Cerebellar cortex (tissue), 1 donor: ENCODE measurements at places on chromosomes 3 and 15.

DNA sequence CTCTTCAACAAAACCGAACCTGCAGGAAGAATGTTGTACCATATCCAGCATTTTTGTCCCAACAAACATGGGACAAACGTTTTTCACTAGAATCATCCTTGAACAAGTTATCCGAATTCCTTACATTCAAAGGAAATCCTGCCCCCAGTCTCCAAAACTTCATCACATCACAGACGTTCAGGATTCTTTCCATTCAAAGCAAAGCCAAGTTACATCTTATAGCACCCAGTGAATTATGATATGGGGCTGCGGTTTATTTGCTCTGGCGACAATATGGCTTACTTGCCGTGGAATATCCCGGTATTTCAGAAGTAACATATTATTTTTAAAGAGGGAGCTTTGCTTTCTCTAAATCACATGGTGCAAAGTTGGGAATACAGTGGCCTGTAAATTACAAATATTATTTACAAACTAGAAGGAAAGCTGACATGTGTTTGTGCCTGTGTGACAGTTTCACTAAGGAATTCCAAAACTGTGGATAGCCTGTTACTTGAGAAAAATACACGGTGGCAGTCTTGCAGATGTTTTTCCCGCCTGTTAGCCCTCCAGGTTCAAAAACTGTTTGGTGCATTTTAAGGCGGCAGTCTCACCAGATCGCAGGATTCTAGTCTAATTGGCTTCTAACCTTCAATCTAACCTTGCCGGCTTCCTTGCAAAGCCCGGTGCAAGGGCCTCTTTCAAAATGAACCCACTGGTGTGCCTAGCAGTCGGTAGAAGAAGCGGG, 736 bp upstream of the MBNL1 start:
- no peak for DNase-seq

GRCh38 chr15:80940851-80941250, 48.8 kb downstream of the MESD start:
- DNase-seq, result no peak

GRCh38 chr3:129732200-129732876, 125.9 kb upstream of the PLXND1 start:
- no peak for DNase-seq

GRCh38 chr3:164004205-164004604, 1074.1 kb downstream of the SI start:
- DNase-seq, result no peak

- DNase-seq, result no peak
Measured at GRCh38 chr15:59259137-59259943, 52.7 kb downstream of the LDHAL6B start.

- no peak for DNase-seq
Measured at GRCh38 chr3:15805756-15806266, 8.0 kb upstream of the ANKRD28 start.

DNA sequence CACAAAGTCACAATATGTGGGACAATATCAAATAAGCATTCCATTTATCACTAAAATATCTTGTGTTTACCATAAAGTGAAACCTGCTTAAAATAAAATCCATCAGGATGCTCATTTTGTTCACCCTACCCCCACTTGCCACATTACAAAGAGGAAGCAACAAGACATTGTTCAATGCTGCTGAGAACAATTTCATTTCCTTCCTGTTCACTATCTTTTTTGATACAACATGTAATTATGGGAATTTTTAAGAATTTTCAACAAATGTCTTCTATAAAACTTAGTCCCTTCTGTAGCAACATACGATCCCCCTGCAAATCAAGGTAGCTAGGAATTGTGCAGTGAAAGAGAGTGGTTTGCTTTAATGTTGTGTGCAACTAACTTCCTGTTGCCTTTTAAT, 34.9 kb upstream of the GPR160 start:
- no peak for DNase-seq

DNA sequence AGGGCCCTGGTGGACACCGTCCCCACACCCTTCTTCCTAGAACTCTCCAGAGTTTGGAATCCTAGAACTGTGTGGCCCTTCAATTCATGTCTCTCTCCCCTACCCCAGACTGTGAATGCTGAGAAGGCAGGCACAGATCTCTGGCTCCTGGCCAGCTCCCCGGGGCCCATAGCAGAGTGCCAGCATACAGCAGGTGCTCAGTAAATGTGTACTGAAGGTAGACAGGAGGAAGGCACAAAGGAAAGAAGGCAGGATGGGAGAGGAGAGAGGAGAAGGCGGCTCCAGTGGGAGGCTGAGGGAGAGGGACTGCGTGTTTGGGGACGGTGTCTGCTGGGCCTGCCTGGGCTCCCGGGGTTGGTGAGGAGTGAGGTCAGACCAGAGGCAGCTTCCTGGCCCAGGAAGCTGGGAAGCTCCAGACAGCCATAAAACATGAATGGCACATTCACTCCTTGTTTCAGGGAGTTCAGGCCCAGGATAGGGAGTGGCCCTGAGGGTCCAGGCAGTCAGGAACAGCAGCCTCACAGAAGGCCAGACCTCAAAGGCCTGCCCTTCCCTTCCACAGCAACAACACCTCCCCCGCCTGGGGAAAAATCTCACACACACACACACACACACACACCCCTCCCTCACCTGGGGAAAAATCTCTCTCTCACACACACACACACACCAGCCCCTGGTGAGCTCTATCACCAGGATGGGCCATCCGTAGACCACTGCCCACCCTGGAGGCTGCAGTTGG, 137.1 kb upstream of the PRR20G start:
- DNase-seq, result no peak

- no peak for DNase-seq
Measured at GRCh38 chr3:184608209-184608608, 46.6 kb downstream of the EPHB3 start.

GRCh38 chr3:127206154-127206553, 13.2 kb downstream of the PRR23E start:
- no peak for DNase-seq
